ENCODE measurements at places on chromosomes 1 and 21.

DNA sequence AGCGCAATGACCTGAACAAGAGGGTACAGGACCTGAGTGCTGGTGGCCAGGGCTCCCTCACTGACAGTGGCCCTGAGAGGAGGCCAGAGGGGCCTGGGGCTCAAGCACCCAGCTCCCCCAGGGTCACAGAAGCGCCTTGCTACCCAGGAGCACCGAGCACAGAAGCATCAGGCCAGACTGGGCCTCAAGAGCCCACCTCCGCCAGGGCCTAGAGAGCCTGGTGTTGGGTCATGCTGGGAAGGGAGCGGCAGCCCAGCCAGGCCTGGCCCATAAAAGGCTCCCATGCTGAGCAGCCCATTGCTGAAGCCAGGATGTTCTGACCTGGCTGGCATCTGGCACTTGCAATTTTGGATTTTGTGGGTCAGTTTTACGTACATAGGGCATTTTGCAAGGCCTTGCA is 5.4 kb upstream of the CCDC28B start:
- no peak for DNase-seq

DNA sequence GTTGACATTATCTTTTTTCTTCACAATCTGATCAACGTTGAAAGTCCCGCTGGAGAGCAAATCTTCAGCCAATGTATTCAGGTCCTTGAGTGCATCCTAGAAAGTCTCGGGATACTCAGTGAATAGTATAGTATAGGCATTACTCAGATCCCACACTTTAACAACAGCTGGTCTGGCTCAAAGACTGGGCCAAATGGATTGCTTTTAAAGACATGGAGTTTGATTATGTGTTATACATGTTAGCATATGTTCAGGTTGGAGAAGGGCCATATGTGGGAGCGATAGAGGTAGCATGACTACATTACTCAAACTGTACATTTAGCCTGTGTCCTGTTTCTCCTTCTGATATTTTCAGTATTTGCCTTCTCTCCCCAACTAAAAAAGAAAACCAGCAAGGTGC is 33.1 kb downstream of the OR10Z1 start:
- DNase-seq = no peak

DNA sequence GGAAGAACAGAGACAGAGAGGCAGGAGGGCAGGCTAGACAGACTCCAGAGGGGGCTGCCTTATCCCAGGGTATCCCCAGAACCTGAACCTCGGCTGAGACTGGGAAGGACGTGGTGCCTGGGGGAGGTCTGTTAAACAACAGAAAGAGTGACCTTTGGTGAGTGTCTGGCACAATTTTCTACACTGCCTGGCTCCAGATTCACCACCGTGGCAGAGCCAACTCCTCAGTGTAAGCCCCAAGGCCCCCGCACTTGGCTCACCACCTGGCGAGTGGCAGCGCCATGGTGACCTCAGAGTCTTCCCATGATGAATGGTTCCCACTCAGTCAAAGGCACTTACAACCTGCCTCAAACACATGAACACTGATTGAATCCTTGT is 6.5 kb downstream of the RD3 start:
- no peak for DNase-seq

DNA sequence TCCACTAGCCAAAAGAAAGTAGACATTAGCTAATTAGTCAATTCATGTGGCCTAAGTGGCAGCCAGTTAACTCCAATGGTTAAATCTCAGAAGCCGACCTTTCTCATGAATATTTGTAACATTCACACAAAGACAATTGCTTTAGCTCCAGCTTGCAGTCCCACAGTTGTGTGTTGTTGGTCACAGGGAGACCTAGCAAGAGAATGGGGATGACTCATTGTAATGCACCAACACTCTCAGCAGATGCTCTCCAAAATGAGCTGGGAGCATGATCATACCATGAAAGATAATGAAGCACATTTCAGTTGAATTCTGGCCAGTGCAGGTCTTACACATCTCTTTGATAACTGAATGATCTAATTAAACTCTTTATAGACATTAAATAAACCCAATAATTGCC is 160.4 kb downstream of the HLX start:
- peak; percentile 47 for DNase-seq

DNA sequence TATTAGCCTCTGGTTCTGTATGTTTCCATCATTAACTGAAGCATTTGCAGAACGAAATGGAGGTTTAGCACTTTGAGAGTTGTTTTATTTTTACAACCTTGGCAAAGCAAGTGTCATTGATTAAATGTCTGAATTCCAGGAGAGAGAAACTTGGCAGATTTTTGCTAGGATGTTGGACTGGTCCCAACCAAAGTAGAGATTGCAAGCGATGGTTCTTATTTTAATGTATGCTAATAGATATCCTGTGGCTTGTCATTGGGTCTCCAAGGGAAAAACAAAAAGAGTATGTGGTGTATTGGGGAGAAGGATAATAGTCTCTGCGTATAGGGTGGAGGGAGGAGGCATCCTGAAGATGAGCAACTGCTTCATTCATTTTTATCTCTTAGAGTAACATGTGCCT is 457.2 kb upstream of the RUNX1 start:
- DNase-seq = no peak

DNA sequence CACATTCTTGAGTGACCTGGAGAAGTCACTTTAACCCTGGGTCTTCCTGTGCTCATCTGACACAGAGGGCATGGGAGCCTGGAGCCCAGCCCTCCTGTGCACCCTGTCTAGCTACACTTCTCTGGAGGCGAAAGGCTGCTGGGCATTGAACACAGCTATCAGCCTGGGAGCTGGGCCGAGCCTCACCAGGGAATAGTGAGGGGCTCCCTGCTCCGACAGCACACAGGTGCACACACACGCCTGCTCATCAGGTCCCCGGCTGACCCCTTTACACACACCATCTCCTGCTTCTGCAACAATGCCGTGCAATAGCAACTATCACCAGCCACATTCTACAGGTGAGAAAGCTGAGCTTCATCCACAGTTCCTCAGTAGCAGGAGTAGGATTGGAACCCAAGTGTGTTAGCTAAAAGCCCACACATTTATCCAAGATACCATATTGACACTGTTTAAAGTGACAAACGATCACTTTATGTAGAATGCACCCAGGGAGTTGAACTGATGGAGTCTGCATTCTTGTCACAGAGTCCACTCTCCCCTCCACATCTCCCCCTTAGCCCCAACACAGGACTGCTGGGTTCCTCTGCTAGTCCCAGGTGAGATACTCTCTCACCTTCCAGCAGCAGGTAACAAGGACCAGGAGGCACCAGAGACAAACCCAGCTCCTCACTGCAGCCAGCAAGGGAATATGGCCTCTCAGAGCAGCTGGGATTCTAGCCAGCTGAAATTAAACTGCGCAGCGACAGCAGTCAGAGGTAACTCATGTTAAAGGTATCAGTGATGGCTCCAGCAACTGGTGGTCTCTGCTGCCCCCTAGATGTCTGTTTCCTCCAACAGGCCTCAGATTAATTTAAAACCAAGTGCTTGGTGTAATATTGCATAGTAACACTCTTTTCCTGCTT is 18.3 kb upstream of the CAPN8 start:
- DNase-seq = no peak

DNA sequence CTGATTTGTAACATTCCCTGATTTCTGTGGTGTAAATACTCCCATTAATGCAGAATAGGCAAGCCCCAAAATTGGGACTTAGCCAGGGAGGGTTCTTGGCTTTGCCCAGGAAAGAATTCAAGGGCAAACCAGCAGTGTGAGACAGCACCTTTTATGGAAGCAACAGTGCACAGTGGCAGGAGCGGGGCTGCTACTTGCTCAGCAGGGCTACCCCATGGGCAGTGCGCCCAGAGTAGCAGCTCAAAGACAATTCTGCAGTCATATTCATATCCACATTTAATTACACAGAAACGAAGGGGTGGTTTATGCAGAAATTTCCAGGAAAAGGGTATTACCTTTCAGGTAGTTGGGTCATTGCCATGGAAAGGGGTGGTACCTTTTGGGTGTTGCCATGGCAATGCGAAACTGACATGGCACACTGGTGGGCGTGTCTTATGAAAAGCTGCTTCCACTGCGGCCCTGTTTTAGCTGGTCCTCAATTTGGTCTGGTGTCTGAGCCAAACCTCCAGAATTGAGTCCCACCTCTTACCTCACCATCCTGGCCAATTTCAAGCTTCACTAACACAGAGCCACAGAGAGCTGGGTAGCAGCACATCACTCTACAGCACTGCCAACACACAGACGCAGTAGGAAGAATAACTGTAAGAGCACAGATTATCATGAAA is 35.9 kb downstream of the FHAD1 start:
- no peak for DNase-seq

- no peak for DNase-seq
These were observed 77.6 kb downstream of the POU2F1 start for GRCh38 chr1:167298325-167298724.

- no peak for DNase-seq
These were observed 12.2 kb downstream of the METTL13 start for GRCh38 chr1:171793636-171794035.

DNA sequence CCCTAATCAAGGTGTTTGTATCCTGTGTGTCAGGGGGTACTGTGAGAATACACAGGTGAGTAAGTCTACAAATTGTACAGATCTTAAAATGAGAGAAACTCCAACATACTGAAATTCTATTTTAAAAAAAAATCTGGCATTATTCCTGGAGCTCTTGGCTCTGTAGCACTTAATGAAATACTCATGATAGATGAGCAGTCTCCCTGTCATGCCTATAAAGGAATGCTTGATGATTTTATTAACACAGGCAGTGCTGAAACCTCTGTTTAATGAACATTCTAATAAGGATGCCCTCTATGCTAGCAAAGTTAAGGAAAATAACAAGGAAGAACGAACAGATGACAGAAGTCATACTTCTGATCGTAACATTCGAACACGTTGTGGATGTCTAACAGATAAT is 233.9 kb upstream of the NEGR1 start:
- DNase-seq = no peak

DNA sequence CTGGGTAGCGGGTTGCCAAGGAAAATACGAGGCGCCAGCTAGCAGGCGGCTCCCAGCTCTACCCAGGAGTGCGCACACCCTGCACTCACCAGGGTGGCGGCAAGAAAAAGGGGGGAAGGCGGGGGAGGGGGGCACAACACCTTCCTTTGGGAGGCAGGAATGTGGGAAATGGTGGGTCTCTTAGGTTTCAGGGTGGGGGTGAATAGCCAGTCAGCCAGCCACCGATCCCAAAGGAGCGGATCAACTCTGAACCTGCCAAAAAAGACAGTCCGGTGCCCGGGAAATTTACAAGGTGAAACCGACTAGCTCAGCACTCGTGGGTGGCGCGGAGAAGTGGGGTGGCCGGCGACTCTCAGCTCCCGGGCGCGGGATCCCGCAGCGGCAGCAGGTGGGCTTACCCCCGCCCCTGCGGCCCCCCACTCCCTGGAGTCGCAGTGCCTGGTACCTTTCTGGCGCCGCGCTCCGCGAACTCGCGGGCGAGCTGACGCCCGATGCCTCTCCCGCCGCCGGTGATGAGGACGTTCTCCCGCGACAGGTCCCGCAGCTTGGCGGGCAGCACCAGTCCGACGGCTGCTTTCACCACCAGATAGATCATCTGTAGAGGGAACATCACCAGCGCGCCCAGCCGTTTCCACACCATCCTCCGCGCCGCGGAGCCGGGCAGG is 1.2 kb downstream of the DHRS3 start:
- no peak for DNase-seq

DNA sequence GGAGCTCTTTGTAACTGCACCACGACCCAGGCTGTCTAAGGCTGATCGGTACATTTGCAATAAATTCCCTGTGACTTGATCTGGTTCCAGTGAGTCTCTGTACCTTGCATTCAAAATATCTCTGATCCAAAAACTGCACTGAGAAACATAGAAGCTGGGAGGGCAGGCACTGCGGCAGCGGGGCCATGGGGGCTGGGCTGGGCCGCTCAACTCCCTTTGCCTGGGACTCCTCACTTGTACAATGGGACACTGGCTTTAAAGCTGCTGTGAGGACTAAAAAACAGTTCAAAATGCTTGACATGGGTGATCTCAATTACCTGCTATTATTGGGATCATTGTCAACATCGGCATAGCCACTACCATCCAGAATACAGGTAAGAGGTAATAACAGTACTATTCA is 644.0 kb downstream of the AJAP1 start:
- DNase-seq = no peak

- no peak for DNase-seq
These were observed 29.3 kb downstream of the NTMT2 start for GRCh38 chr1:170175041-170175440.

DNA sequence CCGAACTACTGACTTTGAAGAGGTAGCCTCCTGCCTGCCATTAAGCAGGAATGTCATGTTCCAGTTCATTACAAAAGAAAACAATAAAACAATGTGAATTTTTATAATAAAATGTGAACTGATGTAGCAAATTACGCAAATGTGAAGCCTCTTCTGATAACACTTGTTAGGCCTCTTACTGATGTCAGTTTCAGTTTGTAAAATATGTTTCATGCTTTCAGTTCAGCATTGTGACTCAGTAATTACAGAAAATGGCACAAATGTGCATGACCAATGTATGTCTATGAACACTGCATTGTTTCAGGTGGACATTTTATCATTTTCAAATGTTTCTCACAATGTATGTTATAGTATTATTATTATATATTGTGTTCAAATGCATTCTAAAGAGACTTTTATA is 159.8 kb upstream of the SGIP1 start:
- DNase-seq = no peak

DNA sequence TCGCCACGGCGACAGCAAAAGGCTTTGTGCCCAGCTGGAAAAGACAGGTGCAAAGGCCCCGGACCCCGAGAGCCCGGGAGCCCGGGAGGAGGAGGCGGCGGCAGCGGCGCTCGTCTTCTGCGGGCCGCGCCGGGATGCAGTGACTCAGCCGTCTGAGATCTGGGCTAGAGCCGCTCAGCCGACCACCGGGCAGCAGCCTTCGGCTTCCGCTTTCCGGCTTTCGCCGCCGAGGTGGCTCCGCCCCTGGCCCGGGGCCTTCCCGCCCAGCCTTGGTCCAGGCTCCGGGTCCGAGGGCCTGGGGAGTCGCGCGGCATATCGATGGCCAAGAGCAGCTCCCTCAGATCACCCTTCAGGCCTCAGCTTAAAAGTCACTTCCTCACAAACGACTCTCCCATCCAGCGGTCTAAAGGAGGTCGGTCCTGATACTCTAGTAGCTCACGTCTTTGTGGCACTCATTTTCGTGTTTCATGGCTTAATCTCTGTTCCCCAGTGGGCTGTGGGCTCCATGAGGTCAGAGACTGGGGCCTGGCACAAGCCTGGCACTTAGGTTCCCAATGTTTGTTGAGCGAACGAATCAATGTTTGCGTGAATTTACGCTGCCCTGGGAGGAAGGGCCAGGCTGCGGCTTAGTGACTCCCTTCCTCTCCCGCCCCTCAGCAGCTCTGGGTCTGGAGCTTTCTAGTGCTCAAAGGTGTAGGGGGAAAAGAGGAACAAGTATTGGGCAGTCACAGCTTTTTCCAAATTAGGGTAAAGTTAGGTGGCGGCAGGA is at the start of gene PHTF1:
PHTF1 (minus strand) TSS at position 154 of the 769 bp plus-strand sequence. CDS start 783 bp downstream, outside the sequence.
- DNase-seq = no peak

DNA sequence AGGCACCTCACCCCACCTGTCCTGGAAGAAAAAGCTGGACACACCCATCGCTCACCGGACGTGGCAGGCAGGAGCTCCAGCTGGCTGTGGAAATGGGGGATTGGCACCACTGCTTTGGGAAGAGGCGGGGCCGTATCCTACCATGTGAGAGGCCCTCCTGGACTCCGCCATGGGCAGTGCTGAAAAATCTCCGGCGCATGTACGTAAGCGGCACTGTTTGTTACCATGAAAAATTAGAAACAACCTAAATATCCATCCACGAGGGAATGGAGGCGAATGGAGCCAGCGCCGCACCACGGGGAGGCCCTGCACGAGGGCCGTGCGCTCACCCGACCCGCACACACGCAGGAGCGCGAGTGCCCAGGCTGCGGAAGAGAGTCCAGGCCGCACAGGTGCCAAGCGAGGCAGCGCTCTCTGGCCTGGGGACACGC is 3.1 kb downstream of the KRTAP10-8 start:
- DNase-seq = no peak

- DNase-seq = no peak
These were observed 5.3 kb downstream of the MAN1C1 start for GRCh38 chr1:25621876-25622275.
